ENCODE measurements at places on chromosomes 4 and X.
A peak's percentile ranks its signal among the peaks of the same experiment; 100 is the strongest.

GRCh38 chr4:54099287-54099747, 646 bp upstream of the GSX2 start:
- no peak for ATAC-seq

DNA sequence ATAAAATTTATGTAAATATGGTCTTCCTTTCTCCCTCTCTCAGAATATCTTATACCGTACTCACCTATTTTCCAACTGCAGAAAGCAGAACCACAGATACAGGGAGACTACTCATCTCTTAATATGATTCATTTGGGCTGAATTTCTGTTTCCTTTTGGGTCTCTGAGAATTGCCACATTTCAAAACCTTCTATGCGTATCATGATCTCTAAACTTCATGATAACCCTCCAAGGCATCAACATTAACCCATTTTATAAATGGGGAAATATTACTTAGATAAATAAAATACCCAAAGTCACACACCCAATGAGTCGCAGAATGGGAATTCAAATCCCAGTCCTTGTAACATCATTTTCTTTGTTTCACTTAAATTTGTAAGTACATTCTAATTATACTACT, 16.6 kb upstream of the PRDM8 start:
- ATAC-seq, result peak; percentile 63

- no peak for ATAC-seq
Observed at GRCh38 chrX:3136161-3136961, 95.1 kb downstream of the ARSF start.

- ATAC-seq, result no peak
Observed at GRCh38 chrX:9790866-9791265, 4.6 kb downstream of the SHROOM2 start.

DNA sequence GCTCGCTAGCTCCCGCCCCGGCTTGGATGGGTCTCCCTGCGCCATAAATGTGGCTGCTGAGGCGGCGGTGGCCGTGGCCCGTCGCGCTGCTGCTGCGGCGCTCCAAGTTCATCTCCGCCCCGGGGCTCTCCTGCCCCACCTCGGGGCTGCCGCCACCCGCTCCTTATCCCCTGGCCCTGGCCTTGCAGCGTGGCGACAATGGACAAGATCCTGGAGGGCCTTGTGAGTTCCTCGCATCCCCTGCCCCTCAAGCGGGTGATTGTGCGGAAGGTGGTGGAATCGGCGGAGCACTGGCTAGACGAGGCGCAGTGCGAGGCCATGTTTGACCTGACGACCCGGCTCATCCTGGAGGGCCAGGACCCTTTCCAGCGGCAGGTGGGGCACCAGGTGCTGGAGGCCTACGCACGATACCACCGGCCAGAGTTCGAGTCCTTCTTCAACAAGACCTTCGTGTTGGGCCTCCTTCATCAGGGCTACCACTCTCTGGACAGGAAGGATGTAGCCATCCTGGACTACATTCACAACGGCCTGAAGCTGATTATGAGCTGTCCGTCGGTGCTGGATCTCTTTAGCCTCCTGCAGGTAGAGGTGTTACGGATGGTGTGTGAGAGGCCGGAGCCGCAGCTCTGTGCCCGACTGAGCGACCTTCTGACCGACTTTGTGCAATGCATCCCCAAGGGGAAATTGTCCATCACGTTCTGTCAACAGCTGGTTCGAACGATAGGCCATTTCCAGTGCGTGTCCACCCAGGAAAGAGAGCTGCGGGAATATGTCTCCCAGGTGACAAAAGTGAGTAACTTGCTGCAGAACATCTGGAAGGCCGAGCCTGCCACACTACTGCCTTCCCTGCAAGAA, 763 bp downstream of the USP38 start:
- ATAC-seq, result peak; percentile 1

- ATAC-seq, result no peak
Observed at GRCh38 chr4:53702334-53703266, 111.3 kb upstream of the LNX1 start.

DNA sequence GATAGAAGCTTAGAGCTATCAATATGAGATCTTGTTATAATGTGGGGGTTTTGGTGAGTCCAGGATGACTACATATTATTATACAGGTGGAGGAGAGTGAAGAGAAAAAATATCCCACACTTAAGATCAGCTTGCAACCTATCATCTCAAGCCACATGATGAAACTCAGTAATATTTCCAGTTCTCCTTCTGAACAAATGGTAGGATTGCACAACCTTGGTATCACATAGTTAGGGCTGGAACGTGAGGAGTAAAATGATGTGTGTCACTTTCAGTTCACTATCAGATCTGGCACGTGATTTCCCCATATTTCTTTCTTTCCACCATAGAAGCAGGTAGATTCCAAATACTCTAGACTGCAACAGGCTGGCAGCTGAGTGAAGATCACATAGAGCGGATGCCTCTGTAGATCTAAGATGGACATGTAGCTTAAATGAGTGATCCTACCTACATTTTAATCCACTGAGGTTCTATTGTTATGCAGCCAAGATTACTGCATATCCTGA, 150.6 kb upstream of the ANKRD50 start:
- ATAC-seq, result no peak

DNA sequence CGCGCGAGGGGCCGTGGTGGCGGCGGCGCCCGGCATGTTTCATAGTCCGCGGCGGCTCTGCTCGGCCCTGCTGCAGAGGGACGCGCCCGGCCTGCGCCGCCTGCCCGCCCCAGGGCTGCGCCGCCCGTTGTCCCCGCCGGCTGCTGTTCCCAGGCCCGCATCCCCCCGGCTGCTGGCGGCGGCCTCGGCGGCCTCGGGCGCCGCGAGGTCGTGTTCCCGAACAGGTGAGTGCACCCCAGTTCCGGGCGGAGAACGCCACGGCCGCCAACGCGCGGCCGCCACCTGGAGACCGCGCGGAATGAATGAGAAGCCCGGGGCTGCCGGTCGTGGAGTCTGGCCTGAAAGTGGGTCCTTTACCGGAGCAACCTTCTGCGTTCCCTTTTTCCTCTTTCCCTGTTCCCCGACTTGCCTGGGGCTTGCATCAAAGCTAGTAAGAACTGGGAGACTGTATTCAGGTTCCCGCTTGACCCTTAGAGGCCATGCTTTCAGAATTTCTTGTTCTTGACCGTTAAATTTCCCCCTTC, 429 bp downstream of the NOCT start:
- peak; percentile 8 for ATAC-seq

GRCh38 chr4:17647176-17647806, 32.9 kb downstream of the MED28 start:
- no peak for ATAC-seq

DNA sequence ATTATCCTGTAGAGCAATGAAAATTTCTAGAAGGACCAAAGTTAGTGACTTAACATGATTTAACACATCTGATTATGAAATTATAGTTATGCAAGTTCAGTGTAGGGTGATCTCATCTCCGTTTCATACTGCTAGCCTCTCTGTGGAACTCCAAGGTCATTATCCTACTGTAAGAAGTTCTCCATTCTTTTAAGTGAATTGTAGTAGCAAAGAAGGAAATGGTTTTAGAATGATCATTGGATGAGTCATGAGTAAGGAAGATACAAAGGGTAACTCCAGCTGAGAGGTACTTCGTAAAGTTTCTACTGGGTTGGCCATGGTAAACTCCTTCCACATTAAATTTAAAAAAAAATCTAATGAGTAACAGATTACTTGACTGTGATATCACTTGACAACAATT, 215.0 kb upstream of the GIMD1 start:
- no peak for ATAC-seq

GRCh38 chr4:25981749-25982148, 67.7 kb downstream of the SMIM20 start:
- ATAC-seq, result no peak

DNA sequence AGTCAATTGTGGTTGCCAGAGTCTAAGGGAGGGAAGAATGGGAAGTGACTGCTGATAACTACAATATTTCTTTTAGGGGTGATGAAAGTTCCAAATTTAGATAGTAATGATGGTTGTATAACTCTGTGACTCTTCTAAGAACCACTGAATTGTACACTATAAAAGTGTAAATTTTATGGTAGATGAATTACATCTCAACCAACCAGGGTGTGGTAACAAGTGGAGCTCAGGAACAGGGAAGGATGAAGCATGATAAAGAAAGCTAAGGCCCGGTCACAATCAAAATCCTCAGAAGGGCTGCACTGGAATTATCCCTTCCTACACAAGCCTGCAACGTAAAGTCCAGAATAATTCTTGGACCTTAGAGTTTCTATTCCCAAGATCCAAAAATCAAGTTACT, 143.2 kb downstream of the PPARGC1A start:
- ATAC-seq, result no peak

GRCh38 chr4:151658959-151659600, 101.7 kb downstream of the GATB start:
- no peak for ATAC-seq

DNA sequence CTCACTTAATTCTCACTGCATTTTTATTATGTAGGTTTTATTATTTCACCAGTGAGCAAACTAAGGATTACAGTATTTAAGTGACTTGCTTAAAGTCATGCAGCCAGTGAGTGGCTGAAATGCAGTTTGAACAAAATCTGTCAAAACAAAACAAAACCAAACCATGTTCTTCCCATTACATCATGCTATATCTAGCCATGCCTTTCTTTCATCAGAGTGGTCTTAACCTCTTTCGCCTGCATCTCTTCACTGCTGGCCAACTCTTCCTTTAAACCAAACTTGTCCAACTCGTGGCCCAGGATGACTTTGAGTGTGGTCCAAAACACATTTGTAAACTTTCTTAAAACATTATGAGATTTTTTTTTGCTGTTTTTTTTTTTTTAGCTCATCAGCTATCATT, 223.2 kb downstream of the PCDH7 start:
- ATAC-seq, result no peak

GRCh38 chr4:5734853-5735252, 23.9 kb downstream of the EVC start:
- ATAC-seq, result no peak

Measured in activated CD4-positive, CD25-positive, alpha-beta regulatory T cell treated with anti-CD3 and anti-CD28 coated beads, Interleukin-2, amount 50 U/mL, for 24 hours (primary cell).